SW480 (cell line): ENCODE measurements at places on chromosomes 3 and 15.

- no peak for DNase-seq
Observed at GRCh38 chr15:83164771-83165404, 42.7 kb downstream of the HDGFL3 start.

GRCh38 chr3:28050885-28051284 is 190.5 kb upstream of the CMC1 start:
- peak; percentile 57 for DNase-seq

GRCh38 chr3:76039431-76039830 is 254.1 kb upstream of the ZNF717 start:
- DNase-seq: no peak

GRCh38 chr15:50904211-50904610 is 4.3 kb upstream of the AP4E1 start:
- no peak for DNase-seq

GRCh38 chr15:69478259-69478781 is 25.7 kb downstream of the RPLP1 start:
- peak; percentile 68 for DNase-seq

- no peak for DNase-seq
Observed at GRCh38 chr3:15924914-15925313, 127.1 kb upstream of the ANKRD28 start.

DNA sequence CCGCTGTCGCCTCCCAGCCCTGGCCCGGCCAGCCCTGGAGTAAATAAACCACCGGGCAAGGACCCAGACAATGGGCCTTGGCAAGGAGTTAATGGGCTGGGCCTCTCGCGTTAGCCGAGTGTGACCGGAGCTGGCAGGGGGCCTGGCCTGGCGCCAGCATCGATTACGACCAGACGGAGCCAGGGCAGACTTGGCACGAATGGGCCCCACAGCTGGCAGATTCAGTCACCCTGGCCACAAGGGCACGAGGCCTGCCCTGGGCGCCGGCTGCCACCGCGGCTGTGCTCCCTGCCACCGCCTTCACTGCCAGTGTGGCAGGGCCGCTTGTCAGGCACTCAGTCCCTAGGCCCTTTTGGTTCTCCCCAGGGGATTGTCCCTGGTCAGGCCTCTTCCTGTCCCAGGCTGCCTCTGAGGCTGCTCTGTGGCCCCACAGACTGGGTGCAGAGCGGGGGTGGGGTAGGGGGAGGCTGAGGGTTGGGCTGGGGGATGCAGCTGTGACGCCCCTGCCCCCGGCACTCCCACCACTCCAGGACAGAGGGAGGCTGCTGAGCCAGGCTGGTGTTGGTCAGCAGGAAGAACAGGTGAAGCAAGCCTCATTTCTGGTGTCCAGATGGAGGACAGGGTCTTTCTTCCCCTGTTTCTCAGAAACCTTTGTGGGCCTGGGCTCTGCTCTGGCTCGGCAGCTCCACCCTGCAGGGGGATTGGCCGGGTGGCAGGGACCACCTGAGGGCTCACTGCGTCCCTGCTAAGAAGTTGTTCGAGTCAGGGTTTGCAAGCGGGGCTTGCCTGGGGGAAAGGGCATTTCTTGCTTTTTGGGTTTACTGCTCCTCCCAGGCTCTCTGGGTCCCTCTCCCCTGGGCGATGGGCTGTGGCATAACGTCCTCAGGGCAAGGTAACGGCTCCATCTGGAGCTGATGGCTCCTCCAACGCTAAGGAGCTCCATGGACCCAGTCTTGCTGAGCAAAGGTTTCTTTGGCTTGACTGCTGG is 30.5 kb upstream of the SRP14 start:
- peak; percentile 78 for DNase-seq

GRCh38 chr3:175107231-175107630 is 248.1 kb downstream of the NAALADL2 start:
- DNase-seq: no peak
